OCI-M1 (cell line): ENCODE measurements at places on chromosomes 3 and 15.
A peak's percentile ranks its signal among the peaks of the same experiment; 100 is the strongest.

DNA sequence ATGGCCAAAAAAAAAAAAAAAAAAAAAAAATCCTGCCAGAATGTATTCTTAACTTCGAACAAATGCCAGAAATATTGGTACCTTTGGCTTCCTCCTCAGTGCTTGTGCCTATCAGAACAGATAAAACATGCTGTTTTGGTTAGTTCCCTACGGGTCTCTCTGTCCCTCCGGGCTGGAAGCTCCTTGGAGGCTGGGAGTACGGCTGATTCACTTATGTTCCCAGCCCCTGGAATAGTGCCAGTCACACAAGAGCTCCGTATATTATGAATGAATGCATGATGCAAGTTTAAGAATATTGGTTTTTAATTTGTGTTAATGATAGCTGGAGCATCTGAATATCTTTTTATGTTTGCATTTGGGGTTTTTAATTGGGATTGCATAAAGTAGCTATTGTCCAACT lies 44.0 kb downstream of the NR2F2 start:
- DNase-seq, result no peak

- no peak for DNase-seq
Measured at GRCh38 chr3:194424373-194424772, 25.3 kb upstream of the GP5 start.

- peak; percentile 55 for DNase-seq
Measured at GRCh38 chr3:3189102-3189727, 9.7 kb upstream of the CRBN start.

DNA sequence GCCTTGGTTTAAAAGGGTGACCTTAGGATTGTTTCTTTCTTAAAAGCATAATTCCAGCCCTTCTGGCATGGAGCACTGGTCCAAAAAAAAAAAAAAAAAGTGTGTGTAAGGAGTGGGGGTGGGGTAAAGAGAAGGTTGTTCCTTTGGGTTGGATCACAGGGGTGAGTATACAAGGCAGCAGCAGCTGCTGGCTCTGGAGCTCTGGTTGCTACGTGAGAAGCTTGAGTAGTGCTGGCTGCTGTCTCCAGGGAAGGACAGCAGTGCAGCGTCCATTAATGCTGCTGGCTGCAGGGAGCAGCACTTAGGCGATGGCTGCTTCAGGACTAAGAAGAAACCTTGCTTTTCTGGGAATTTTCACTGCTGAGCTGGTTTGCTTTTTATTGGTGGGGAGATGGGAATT lies 2.3 kb downstream of the SETD5 start:
- DNase-seq, result peak; percentile 92

GRCh38 chr3:151316267-151316991 lies at the start of gene GPR87:
TSS of gene GPR87 (minus strand) at chr3:151316820. CDS start at chr3:151300100, 16,720 bp downstream.
- DNase-seq, result no peak

DNA sequence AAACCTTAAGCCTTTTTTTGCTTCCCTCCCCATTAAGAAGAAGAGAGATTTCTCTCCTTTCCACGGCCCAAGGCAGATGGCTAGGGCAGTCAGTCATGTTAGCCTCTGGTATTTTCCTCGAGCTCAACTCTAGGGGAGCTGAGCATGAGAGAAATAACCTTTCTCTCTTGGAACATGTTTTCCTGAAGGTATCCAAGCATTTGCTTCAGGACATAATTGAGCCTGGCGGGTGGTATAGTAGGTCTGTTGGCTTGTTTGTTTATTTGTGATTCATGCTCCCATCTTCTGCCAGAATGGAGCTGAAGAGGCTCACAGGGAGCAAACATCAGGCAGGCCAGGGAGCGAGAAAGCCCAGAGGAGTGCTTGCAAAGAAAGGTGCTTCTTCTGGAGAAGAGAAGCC lies 102.5 kb downstream of the MESD start:
- DNase-seq, result no peak

DNA sequence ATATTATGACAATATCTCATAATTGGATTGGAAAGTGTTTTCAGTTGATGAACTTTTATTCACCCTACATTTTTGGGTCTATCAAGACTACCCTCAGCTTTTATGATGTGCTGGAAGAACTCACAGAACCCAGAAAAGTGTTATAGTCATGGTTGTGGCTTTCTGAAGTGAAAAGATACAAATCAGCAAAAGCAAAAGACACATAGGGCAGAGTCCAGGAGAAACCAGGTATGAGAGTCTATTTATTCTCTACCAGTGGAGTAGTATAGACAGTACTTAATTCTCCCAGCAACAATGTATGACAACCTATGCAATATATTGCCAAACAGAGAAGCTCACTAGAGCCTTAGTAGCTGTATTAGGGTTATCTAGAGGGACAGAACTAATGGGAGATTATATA lies 280.4 kb upstream of the TTC14 start:
- DNase-seq, result no peak
